ENCODE measurements at places on chromosomes 3 and 15.

DNA sequence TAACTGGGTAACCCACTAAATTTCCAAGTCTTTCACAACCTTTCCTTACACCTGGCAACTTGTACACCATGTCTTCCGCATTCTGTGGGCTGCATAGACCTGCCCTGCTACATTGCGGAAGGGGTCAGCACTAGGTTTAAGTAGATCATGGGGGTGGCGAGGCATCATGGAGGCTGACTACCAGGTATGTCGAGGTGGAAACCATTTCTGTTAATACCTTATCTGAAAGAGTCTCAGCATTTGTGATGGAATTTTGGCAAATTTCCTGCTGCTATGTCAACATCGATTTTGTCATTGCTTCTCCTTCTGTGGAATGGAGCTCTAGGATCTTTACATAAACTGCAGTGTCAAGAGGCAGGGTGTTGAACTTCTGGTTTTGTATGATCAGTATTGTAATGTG, 187.2 kb downstream of the GHSR start:
- DNase-seq: no peak

GRCh38 chr3:41125258-41125657, 74.0 kb upstream of the CTNNB1 start:
- no peak for DNase-seq

DNA sequence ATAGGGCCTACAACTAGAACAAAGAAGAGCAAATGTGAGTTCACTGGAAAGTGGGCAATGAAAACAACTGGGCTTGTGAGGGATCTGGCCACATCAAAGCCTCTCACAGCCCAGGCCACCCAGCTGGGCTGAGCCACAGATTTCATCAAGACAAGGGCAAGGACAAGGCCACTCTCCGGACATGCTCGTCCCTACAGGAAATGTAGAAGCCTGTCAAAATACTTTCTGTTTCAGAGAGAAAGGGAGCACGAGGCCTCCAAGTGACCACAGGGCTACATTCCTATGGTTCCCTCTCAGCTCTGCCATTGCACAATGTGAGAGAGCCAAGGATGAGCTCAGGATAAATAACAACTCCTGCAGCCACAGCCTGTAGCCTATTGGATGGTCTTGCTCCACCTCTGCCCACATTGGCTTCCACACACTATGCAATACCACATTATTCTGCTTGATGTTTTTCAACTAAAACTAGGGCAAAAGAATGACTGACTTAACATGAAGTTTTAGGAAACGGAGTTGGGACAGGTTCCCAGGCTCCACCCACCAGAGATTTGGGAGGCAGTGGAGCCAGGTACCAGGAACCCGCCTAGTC, 12.1 kb downstream of the TBC1D2B start:
- peak; percentile 97 for DNase-seq

DNA sequence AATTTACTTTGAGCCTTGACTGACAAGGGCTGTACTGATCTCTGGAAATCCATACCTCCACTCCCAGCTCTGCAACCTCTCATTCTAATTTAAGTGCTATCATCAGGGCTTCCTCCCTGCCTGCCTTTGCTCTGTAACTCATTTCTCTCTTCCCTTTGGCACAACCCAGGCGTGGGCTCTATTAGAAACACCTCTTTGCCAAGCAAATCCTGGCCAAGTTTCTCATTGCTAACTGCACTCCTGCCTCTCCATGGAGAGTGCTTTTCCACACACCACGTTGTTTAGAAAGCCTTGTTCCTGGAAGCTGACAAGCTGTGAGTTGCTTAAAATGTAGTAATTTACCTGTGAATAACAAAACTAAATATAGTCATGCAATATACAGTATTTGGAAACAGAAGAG, 20.1 kb upstream of the FSTL1 start:
- no peak for DNase-seq

DNA sequence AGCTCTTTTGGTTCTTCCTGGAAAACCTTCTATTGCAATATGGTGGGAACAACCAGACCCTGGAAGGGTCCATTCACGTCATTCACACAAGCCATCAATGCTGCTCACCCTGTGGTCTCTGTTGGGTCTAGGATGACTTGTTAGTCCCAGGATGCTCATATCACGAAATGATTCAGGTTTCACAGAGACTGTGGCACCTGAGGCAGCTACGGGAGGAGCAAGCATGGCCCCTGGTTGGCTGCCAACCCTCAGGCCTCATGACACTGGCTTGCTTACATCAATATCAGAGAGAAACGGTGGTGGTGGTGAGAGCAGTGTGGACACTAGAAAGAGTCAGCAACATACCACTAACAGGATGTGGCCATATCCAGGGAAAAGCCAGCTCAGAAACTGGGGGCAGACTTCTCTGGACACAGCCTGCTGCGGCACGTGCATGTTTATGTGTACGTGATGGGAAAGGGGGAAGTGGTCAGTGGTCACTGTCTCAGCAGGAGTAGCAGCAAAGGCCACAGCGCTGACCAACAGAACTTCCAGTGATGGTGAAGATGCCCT, 208.9 kb upstream of the ST8SIA2 start:
- DNase-seq: no peak

GRCh38 chr3:183427876-183428446, 458 bp downstream of the MCF2L2 start:
- DNase-seq: no peak

All from AG09309 (cell line).